ENCODE measurements at places on chromosomes 7 and 10.

- DNase-seq: no peak
Measured at GRCh38 chr7:114303301-114303700, 111.3 kb upstream of the FOXP2 start.

DNA sequence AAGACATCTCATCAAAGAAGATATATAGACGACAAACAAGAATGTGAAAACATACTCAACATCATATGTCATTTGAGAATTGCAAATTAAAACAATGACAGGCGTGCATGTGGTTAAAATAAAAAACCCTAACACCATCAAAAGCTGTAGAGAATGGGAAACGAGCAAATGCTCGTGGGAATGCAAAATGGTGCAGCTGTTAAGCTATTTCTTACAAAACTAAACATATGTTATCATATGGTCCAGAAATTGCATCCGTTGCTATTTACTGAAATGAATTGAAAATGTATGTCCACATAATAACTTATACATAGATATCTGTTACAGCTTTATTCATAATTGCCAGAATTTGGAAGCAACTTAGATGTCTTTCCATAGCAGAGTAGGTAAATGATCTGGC, 574.4 kb downstream of the TNS3 start:
- DNase-seq: no peak

DNA sequence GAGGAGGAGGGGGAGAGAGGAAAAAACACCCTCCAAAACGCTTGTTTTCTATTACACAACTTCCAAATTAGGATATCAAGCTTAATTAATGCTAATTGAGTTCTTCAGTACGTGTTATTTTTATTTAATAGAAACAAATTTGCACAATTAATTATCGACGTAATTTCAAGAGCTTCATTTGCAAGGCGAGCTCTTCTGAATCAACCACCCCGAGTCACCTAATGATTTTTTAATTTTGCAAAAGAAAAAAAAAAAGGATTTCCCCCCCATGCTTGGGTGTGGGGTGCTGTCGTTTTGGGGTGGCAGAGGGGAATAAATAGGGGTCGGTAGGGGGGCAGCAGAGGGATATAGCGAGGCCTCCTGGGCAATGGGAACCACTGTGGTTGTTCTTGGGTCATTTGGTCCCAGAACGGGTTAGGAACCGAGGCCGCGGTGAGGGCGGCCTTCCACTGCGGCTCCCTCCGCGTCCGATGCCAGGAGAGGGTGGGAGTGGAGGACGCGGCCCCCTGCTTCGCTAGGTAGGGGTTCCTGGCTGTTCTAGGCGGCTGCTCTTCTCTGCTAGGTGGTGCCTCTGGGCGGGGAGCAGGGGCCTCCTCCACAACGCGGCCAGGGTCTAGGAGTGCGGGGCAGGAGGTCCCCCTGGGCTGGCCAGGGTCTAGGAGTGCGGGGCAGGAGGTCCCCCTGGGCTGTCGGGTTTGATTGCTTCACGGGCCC, 7.3 kb downstream of the UNCX start:
- DNase-seq: no peak

DNA sequence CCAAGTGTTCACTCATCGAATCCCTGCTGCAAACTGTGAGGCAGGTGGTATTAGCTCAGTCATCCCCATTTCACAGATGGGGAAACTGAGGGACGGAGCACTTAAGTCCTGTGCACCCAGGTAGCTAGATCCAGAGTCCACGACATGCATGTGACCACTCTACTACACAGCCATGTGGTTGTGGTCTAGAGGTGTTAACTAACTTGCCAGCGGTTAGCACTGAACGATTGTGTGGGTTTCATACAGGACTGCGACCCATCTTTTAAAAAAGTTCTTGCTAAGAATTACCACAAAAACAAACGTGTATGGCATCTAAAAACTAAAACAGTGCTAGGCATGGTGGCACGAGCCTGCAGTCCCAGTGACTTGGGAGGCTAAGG, 16.1 kb upstream of the ABCC2 start:
- DNase-seq: no peak

DNA sequence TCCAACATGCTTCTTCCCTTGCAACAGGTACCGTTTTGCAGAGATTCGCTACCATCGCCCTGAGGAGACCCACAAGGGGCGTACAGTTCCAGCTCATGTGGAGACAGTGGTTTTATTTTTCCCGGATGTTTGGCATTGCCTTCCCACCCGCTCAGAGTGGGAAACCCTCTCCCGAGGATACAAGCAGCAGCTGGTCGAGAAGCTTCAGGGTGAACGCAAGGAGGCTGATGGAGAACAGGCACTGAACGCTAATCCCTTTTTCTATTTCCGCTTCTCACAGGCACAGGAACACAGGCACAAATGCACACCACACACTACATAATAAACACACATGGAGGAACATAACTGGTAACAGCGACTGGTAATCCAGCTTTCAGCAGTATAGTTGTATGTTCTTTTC, 35.2 kb downstream of the CCAR1 start:
- no peak for DNase-seq

- no peak for DNase-seq
Measured at GRCh38 chr7:30057741-30058140, 29.5 kb downstream of the PLEKHA8 start.

GRCh38 chr7:44065431-44066110, at the start of gene PGAM2:
TSS of gene PGAM2 (minus strand) at chr7:44065567. CDS start at chr7:44065529, 38 bp downstream.
- no peak for DNase-seq

GRCh38 chr10:50512743-50513416, 110.9 kb downstream of the SGMS1 start:
- DNase-seq: no peak

- DNase-seq: no peak
Measured at GRCh38 chr7:101677391-101677790, 48.3 kb upstream of the MYL10 start.

- DNase-seq: no peak
Measured at GRCh38 chr10:37976880-37977203, 395 bp upstream of the ZNF25 start.

DNA sequence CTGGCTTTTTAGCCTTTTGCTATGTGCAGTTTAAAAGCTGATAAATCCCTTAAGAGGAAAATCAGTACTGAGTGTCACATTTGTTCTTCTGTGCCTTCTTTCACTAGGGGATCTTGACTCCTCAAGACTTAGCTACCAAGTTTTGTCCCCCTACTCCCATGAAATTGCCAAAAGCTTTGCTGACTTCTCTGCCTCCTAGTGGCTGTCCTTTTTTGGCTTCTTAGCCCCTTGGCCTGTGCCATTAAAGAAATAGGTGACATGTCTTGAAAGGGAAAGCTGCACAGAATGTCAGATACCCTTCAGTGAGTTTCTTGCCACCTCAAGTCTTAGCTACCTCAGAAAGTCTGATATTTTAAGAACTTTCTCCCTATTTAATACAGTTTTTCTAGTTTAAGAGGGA, 10.5 kb downstream of the MKLN1 start:
- no peak for DNase-seq

DNA sequence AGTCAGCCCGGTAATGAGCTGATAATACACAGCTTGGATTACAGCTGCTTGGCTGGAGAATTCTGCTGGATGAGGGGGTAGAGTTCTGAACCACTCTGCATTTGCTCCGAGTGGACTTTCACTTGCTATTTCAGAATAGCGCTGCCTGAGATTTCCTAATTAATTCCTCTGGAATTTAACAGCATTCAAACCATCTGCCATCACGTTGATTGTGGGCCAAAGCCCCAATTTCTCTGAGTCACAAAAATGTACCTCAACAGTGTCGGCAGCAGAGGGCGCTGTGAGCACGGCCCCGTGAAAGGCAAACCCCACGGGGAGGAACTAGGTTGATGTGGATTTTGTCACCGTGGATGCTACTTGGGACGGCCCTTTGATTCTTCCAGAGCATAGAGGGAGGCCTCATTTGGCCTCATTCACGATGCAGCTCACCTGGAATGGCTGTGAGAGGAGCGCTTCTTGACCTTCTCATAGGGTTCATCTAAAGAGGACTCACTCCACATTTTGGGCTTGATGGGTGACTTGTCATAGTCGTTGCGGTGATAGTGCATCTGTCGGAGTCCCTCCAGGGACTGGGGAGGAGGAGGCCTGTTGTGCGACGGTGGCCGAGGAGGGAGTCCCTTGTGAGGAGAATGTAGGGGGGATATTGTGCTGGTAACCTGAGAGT, 73.3 kb downstream of the PRPF18 start:
- peak; percentile 78 for DNase-seq

DNA sequence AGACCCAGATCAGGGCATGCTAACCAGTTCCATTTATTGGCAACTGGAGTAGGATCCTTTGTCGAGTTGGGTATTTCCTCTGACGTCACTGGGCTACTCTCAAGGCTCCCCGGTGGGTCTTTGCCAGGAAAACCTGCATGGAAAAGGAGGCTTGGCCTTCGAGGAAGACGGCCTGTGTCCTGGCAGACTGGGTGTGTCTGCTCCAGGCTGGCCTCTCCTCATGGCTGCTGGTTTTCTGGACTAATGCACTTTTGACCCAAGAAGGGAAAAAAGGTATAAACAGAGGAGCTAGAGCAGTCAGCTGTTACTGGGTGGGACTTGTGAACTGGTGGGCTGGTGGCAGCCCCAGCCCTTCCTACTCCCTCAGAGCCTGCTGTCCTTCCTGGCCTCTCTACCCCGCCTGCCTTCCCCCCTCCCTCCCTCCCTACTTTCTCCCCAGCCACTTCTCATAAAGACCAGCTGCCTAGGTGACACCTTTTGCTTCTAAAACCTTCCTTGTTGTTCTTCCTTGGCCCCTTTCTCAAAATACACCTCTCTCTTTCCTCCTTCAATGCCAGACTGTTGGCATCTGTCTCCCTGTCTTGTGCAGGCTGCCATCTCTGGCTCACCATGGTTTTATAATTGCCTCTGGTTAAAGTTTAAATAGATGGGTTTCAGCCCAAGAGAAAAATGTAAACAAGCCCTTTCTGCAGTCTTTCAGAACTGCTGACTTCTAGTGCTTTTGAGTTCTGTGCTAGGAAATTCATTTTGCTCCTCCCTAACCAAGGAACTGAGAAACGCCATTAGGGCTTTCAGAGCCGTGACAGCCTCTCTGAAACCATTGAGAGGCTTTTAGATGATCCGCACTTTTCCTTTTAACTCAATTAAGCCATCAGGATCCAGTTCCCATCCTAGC, 101.8 kb upstream of the MKLN1 start:
- DNase-seq: no peak

DNA sequence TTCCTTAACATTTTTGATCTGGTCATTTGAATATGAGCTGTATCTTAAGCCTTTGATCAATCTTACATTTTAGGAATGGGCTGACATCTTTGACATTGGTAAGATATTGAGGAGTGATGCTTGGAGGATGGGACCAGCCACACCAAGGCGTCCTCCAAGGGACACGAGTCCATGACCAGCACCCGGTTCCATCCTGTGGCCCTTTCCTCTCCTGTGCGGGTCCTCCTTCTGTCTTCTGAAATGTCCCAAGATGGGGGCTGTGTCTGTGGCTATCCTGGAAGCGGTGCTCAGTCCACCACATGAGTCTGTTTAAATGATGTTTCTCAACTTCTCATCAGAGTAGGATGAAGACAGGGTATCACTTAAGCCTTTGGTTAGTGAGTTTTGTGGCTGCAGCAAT, 67.3 kb upstream of the SHH start:
- peak; percentile 34 for DNase-seq

DNA sequence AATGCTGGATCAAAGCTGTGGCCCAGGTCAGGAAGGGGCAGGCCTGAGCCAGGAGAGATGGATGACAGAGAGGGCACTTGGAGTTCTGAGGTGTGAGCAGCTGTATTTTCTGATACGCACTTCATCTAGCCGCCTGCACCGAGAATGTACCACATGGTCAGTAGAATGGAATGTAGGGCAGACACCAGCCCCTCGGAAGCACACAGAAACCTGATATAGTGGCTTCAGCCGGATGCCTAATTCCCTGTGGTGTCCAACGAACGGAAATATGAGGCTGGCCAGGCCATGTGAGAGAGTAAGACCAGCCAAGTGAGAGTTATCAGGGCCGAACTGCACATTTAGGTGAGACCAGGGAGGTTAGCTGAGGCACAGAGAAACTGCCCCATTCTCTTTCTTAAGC, 46.7 kb upstream of the PLCE1 start:
- no peak for DNase-seq

GRCh38 chr7:15334536-15335263, 227.1 kb downstream of the AGMO start:
- DNase-seq: no peak

DNA sequence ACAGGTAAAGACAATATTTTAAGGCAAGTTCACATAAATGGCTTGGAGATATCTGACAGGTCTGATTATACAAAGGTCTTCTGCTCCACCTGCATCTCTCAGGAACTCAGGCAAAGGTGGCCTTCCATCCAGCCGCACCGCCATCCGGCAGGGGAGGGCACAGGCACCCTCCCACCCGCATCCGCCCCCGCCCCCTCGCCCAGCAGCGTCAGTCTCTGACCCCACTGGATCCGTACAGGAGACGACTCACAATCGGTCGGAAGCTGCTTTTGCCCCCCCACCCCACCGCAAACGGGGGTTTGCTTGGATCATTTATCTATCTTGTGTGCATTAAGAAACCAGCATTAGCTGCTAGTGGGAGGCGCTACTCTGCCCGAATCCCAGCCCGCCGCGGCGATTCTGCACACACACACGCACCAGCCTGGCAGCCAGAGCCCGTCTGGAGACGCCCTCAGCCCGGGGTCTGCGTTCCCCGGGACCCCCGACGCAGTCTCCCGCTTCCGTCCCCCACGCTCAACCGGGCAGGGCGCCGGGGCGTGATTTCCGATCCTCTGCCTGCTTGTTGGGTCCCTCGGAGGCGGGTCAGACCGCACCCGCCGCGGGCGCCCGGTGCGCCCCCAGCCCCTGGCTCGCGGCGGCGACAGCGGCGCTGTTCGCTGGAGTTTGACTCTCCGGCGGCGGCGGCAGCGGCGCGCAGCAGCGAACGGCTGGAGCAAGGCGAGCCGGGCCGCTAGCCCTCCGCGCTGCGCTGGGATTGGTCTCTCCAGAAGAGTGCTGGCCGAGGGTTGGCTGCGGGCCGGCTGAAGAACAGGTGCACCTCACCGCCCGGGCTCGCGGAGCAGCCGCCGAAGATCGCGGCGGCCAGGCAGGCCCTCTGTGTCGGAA, 820 bp upstream of the NRG3 start:
- DNase-seq: peak; percentile 81

- DNase-seq: no peak
Measured at GRCh38 chr7:32518534-32519140, 23.3 kb downstream of the AVL9 start.

DNA sequence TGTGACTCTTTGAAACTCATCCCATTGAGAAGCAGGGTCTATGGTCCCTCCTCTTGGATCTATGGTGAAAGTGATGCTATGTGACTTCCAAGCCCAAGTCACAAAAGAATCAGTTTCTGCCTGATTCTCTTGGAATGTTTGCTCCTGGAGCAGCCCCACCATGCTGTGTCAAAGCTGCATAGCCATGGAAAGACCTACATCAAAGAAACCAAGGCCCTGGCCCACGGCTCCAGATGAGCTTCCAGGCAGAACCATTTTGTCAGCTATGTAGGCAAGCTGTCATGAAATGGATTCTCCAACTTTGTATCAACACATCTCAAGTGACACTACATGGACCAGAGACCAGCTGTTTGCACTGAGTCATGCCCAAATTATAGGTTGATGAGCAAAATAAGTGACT, 77.0 kb downstream of the AASS start:
- DNase-seq: no peak

- no peak for DNase-seq
Measured at GRCh38 chr7:152911922-152912321, 152.4 kb downstream of the ACTR3B start.

- DNase-seq: no peak
Measured at GRCh38 chr10:119233123-119233820, 25.9 kb downstream of the GRK5 start.

GRCh38 chr10:80320377-80320776, 30.9 kb upstream of the MAT1A start:
- no peak for DNase-seq

- no peak for DNase-seq
Measured at GRCh38 chr7:88377434-88377833, 70.7 kb upstream of the STEAP4 start.

- no peak for DNase-seq
Measured at GRCh38 chr10:24034571-24034970, 174.4 kb upstream of the KIAA1217 start.

All from left forelimb (tissue), 1 donor.